ENCODE measurements at places on chromosomes 12 and 14.

GRCh38 chr12:96448300-96448699 lies 41.1 kb upstream of the CFAP54 start:
- DNase-seq, result no peak

GRCh38 chr14:22535126-22535525 lies 53.9 kb downstream of the DAD1 start:
- no peak for DNase-seq

- DNase-seq, result no peak
These were observed 1.2 kb downstream of the RPLP0 start for GRCh38 chr12:120199595-120200306.

DNA sequence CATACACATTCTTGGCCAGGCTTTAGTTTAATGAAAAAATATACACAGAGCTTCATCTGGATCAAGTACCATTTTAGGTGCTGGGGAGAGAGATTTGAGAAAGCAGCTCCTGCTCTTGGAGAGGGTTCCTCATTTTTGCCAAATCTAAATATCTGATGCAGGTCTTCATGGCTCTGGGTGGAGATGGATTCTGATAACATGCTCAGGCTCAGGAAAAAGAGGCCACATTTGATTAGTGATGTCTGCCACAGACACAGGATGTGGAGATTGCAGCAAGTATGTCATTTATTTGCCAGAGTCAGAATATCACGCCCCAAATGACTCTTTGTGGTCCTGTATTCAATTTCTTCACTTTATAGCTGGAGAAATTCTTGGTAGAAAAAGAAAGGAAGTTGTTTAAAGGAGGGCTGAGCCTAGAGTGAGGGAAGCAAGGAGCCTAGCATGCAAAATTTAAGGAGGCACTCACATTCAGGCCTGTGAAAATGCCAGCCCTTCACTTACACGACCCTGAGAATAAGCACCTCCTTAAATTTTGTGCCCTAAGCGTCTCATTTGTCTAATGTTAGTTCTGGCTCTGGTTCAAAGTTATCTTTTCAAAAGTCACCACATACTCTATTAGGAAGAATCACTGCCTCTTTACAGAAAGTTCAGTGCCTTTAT lies 492.9 kb upstream of the TBX3 start:
- DNase-seq, result no peak

- DNase-seq, result no peak
These were observed 274.9 kb downstream of the PAWR start for GRCh38 chr12:79415746-79416435.

- no peak for DNase-seq
These were observed 69.9 kb upstream of the C14orf180 start for GRCh38 chr14:104509673-104510072.

- DNase-seq, result no peak
These were observed 9.4 kb downstream of the ERP27 start for GRCh38 chr12:14928931-14929330.

GRCh38 chr12:24960222-24960855 lies 11.4 kb upstream of the BCAT1 start:
- DNase-seq, result no peak

DNA sequence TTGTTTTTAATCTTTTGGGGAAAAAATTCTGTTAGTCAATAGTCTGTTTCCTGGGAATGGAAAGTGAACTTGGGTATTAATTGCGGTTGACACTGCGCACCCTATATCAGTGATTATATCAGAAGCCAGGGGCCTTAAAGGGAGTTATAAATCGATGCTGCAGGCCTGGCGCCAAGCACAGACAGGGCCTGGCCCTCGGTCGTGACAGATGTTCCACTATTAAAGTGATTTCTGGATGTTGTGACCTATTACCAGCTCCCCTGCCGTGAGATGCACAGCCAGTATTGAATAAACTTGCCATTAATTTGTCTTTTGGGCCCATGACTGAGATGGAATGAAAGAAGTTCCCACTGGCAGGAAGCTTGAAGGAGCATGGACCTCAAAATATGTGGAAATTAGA lies 45.1 kb upstream of the KITLG start:
- DNase-seq, result no peak

GRCh38 chr12:50641566-50641965 lies 122.3 kb upstream of the ATF1 start:
- DNase-seq, result no peak
